ENCODE measurements at places on chromosomes 4 and X.

GRCh38 chr4:25484243-25484721, 107.2 kb downstream of the ANAPC4 start:
- no peak for DNase-seq

DNA sequence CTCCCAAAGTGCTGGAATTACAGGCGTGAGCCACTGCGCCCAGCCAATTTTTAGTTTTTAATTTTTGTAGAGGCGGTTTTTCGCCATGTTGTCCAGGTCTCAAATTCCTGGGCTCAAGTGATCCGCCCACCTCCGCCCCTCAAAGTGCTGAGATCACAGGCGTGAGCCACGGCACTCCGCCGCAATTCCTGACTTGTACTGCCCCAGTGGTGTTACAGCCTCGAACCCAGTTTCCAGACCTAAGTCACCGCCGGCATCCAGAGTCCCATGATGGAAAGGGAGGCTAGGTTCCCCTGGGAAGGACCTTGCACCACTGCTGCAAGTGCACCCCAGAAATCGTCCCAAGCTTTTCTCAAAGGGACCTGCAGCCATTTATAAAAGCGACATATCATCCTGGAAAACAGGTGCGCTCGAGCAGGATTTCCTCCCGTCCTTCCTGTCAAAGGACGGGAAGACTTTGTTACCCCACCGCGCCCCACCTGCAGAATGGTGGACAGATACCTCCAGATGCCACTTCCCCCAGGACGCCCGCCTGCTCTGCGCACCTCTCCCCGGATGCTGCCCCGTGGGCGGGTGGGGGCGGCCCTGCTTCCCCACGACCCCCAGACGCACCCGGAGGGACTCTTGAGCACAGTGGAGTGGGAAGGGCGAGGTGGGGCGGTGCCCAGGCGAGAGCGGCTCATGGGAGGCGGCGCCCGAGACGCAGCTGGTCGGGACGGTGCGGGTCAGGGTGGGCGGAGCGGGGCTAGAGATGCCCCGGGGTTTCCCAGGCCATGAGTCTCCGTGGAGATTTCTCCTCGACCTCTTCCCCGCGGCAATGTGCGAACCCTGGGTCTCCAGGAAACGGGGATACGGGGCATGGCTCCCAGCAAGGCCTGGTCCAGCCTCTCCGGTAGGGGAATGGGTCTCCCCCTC, 947 bp upstream of the RPL10 start:
- DNase-seq, result peak; percentile 68

DNA sequence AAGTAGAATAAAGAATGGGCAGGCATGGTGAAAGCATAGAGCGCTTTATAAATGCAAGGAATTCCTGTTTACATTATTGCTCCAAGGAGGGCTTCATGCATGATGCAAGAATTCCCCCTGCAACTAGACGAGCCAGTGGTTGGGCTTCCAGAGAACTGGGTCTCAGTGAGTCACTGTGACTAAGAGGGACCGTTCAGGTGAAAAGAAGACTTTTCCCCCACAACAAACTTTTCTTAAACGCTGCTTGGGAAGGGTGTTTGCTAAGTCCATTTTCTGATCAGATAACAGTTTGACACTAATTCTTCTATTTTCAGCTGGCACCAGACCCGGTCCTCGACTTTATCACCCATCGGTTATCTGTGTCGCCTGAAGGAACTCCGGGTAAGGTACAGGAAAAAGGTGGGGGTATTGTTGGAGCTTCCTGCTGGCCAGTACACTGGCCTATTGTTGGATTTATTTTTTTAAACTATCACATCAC, 40.1 kb downstream of the LDB2 start:
- DNase-seq, result no peak

DNA sequence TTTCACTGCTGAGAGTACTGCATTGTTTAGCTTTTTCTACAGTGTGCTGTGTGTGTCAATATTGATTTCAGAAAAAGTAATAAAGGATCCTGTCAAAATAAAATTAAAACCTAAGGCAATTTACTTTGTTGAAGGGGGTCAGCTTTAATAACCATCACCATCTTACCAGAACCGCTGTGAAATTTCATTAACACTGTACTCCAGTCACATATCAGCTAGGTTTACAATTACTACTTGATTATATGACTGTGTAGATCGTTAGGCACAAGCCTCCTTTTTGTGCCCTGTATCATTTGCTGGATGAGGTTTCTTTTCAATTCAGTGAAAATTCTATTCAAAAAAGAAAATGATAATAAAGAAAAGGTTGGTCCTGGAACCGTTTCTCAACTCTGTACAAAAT, 917.2 kb downstream of the CENPC start:
- no peak for DNase-seq

- peak; percentile 21 for DNase-seq
These were observed 8.8 kb downstream of the TET2 start for GRCh38 chr4:105155426-105155825.

GRCh38 chr4:60450054-60450453, 750.1 kb upstream of the ADGRL3 start:
- no peak for DNase-seq

DNA sequence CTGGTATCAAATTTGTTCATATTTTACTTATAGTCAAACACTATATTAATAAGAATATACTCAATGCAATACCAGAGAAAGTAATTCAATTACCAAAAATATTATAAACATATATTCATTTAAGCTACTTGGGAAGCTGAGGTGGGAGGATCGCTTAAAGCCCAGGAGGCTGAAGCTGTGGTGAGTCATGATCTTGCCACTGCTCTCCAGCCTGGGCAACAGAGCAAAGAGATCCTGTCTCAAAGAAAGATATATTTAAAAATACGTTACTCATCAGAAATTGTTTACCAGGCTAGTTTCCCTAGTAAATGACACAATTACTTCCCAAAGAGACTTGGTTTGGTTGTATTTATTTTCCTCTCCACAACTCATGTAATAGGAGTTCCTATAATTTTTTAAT, 433.6 kb downstream of the GASK1B start:
- no peak for DNase-seq

- peak; percentile 69 for DNase-seq
These were observed 89.9 kb upstream of the TLR2 start for GRCh38 chr4:153594210-153594609.

DNA sequence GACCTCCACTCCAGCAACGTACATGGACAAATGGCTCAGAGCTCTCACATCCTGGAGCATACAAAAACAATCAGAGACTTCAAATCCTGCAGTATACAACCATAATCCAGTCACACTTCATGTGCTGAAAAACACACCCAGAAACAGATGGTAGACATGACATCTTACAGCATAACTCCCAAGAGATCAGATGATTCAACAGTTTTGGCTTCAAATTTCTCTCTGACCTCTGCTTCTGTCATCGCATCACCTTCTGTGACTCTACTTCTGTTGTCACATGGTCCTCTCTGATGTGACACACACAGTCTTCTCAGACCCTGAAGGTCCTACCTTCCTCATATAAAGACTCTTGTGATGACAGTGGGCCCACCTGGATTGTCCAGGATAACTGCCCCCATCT, 18.5 kb downstream of the SUV39H1 start:
- DNase-seq, result peak; percentile 13

DNA sequence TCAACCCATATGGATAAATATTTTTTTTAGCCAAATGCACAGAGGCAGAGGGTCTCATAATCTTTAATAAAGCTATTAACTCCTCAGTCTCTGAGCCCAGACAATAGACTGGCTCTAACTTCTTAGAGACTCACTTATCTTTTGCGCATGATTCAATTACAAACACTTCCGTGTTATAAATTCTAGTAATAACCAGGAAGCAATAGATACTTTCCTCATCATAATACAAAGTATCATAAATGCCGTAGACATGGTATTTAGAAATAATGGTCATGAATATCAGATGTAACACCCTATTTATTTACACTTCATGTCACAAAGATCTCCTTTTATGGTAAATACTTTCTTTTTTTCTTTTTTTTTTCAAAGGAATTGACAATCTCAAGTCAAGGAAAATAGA, 4.4 kb upstream of the GIMD1 start:
- DNase-seq, result no peak
